ENCODE measurements at places on chromosomes 1 and 21.

GRCh38 chr1:214445831-214446614 lies 105.4 kb downstream of the PTPN14 start:
- no peak for DNase-seq

GRCh38 chr1:33823830-33824229 lies 40.0 kb upstream of the HMGB4 start:
- no peak for DNase-seq

DNA sequence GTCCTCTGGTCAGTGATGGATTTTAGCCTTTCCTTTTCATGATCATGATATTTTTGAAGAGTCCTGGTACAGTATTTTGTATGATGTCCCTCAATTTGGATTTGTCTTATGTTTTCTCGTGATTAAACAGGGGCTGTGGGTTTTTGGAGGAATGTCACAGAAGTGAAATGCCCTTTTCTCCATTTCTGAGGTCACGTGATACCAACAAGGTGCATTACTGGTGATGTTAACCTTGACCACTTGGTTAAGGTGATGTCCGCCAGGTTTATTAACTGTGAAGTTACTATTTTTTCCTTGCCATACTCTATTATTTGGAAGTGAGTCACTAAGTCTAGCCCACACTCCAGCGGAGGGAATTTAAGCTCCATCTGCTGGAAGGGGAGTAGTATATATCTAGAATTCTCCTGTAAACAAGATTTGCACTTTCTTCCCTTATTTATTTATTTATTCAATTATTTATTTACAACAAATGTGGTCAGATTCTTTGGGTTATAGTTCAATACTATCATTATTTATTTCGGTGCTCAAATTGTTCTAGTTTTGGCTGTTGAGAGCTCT lies 123.4 kb downstream of the HIVEP3 start:
- no peak for DNase-seq

- no peak for DNase-seq
These were observed 123.4 kb upstream of the KCNK1 start for GRCh38 chr1:233490488-233490887.

GRCh38 chr1:92481599-92481925 lies 5.2 kb downstream of the GFI1 start:
- DNase-seq = no peak
